ENCODE measurements at places on chromosomes 13 and 19. TPM values are rescaled to one million over a fixed set of nuclear protein-coding genes. Genes with fewer than 3 reads are reported as not detected.

Gene ZNF614
- total RNA-seq, result 6.0 TPM

Gene POU4F1
- not detected for total RNA-seq

Gene PNMA8B
- 0.68 TPM for total RNA-seq

Gene BRME1
- total RNA-seq, result 0.76 TPM

Gene CFD
- total RNA-seq, result 655 TPM

Gene LSR
- 6.8 TPM for total RNA-seq

Gene CAMSAP3
- total RNA-seq, result 1.9 TPM

Gene IGFL4
- total RNA-seq, result not detected

Gene LGI4
- total RNA-seq, result 10.0 TPM
